ENCODE measurements at places on chromosomes 7 and 10.

DNA sequence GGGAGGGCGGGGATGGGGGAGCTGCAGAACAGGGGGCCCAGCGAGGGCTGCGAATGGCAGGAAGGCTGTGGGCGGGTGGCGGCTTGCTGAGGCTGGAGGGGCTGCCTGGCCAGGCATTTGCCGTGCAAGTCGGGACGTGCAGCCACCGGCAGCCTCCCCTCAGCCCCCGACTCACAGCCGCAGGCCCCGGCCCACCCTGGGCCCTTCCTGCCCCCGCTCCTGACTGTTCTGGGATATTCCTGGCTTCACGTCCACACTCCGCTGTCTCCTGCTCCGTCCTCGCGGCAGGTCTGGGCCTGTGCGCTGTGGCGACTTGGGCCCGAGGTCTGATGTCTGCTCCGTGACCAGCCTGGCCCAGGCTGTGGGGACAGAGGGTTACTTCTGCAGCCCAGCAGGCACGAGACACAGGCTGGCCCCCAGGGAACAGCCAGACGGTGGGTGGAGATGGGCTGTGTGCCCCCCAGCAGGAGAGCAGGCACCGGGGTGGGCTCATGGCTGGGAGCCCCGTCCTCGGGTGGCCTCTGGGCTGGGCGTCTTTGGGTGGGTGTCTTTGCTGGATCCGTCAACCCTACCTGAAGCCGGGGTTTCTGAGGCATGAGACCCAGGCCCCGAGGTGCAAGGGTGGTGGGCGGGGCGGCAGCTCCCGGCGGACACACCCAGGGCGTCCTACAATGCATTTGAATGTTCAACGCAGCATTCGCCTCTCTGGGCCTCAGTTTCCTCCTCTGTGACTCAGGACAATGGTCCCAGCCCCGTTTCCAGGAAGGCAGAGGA lies 86.5 kb downstream of the FOXL3 start:
- DNase-seq: no peak

- DNase-seq: no peak
Measured at GRCh38 chr7:18610331-18610948, 114.9 kb downstream of the HDAC9 start.

GRCh38 chr7:26200038-26200443 lies 505 bp downstream of the HNRNPA2B1 start:
- peak; percentile 70 for DNase-seq

DNA sequence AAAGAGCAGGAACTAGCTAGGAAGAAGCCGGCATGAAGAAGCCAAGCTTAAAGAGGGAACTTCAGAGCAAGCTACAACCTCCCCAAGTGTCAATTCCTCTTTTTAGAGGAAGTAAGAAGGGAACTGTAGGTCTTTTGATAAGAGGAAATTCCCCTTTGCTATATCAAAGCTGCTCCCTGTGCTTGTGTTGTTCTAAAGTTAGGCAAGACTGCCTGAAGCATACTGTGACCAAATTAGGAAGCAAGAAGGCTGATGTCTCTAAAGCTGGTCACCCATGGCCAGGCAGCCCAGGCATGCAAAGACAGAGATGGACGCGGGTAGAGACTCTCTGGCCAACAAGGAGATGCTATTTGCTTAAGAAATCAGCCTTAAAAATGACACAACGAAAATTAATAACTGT lies 87.9 kb downstream of the RNF216 start:
- DNase-seq: no peak

GRCh38 chr7:71886046-71886445 lies 526.1 kb downstream of the CALN1 start:
- no peak for DNase-seq

DNA sequence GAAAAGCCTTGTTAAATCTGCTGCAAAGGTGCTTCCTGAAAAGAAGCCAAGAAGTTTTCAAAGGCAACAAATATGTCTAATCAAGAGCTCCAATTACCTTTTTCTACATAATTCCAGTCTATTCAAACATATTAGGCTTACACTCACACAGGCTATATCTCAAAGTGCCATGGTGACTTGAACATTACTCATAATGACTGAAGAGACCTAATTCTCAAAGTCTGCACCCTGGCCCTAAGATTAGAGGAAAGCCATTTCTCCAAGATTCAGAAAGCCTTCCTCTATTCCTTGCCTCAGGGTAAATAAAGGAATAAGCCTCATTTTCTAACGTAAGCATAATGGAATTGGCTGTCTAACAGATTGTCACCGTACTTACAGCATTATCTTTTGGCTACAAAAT lies 78.3 kb upstream of the THSD7A start:
- DNase-seq: no peak

- no peak for DNase-seq
Measured at GRCh38 chr7:31084226-31084625, 32.1 kb downstream of the ADCYAP1R1 start.

GRCh38 chr7:130904792-130905191 lies 170.8 kb upstream of the KLF14 start:
- DNase-seq: no peak

- no peak for DNase-seq
Measured at GRCh38 chr7:36607721-36608095, 116.6 kb downstream of the AOAH start.

DNA sequence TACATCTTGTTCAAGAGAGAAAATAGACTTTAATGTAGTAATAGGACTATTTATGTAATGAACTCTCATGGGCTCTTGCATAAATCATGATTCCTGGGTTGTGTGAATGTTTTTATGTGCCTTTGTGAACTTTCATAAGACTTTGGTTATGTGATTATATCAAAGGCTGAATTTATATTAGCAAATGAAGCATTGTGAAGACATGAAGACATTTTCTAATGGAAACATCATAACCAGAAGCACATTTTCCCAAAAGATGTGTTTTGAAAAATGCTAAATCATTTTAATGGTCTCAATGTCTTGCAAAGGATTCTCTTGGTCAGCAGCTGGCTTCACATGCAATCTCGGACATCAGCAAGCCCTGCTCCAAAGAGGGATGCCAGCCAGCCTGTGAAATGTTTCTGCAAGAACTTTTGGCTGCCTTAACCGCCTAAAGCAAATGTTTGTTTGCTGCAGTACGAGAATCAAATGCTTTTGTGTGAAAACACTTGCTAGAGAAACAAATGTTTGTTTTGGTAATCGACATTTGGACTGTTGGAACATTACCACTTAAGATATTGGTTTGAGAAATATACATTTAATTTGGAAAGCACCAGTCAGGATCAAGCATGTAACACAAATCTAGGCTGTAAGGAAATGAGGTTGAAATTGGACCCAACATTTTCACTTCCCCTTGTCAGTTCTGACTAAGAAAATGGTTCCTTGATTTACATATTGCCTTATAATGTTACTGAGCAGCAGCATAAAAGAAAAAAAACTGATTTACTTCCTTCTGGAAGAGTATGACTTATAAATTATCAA lies 102.1 kb downstream of the RTKN2 start:
- no peak for DNase-seq

- DNase-seq: no peak
Measured at GRCh38 chr10:77398986-77399755, 238.4 kb downstream of the KCNMA1 start.

GRCh38 chr10:46290101-46290886 lies 3.5 kb downstream of the ANTXRL start:
- DNase-seq: no peak

GRCh38 chr10:49844775-49845595 lies 82.9 kb upstream of the OGDHL start:
- no peak for DNase-seq

- no peak for DNase-seq
Measured at GRCh38 chr7:75704928-75705327, 33.8 kb downstream of the HIP1 start.

DNA sequence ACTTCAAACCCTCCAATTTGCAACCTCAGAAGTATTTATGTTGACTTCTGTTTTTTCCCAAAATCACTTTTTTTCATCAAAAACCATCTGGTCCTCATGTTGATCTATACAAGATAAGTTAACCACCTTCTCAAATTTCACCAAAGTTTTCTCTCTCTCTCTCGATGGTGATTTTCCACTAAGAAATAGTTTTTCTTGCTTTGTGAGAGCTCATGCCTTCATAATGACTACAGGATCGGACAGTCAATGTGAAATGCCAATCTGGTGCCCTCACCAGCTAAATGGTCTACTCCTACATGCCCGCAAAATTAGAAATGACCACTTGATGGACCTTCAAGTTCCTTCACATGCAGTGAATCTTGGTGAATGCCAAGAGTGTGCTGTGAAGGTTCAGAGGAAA lies 40.4 kb downstream of the CNNM1 start:
- no peak for DNase-seq

DNA sequence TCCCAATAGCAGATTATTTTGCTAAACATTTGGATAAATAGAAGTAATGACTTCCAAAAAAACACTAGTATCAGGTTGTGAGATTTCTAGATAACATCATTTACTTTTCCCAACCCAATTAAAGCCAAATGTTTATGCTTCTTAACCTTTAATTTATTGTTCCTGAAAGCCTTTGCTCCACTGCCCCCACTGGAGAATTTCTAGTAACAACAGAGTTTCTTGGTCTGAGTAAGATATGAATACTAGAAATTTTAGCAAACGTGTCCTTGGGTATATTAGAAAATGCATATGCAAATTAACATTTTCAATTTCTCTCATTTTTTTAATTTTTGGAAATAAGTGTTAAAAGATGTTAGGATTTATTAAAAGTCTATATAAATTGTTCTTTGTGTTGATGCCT lies 958.0 kb upstream of the PHF14 start:
- DNase-seq: no peak

- no peak for DNase-seq
Measured at GRCh38 chr7:83413424-83413823, 235.5 kb downstream of the SEMA3E start.

- DNase-seq: no peak
Measured at GRCh38 chr10:119393421-119393820, 149.1 kb downstream of the RGS10 start.

- DNase-seq: no peak
Measured at GRCh38 chr10:46514899-46515298, 41.6 kb downstream of the GPRIN2 start.

GRCh38 chr10:79050896-79051555 lies 17.7 kb upstream of the ZMIZ1 start:
- no peak for DNase-seq

DNA sequence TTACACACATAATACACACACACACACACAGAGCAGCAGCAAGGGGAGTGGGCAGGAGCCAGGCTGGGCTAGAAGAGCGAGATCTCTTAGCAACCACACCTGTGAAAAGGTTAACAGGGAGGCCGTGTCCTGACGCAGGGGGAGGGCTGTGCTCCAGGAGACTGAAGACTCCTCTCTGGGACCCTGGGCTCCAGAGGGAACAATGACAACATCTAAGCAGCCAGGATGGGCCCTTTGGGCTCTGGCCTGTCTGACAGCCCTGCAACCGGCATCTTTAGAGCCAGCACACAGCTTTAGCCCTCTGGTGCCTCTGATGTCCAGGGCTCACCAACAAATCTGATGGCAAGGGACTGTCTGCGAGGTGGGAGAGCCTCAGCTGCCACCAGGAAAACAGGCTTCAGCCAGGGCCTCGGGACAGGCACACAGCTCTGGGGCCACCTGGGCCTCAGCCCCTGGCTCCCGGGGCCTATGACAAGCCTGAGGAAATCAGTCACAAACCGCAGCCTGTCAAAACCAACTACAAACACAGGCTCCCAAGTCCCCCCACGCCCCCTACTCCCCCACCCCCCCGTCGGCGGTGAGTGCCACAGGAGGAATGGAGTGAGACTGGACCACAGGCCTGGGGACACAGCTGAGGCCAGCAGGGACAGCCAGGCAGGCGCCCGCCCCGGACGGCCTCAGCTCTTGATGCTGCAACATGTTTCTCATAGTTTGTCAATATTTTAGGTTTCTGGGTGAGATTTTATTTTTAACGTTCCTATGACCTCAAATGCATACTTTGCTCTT lies 102.8 kb downstream of the TNS3 start:
- DNase-seq: no peak

- DNase-seq: no peak
Measured at GRCh38 chr10:13006037-13006436, 4.5 kb upstream of the CCDC3 start.

GRCh38 chr7:92244808-92245486 lies 767 bp downstream of the KRIT1 start:
- DNase-seq: no peak

- no peak for DNase-seq
Measured at GRCh38 chr7:120215654-120216053, 57.3 kb upstream of the KCND2 start.

- DNase-seq: no peak
Measured at GRCh38 chr7:92498557-92498956, 20.8 kb upstream of the ERVW-1 start.

GRCh38 chr7:129298268-129298893 lies 73.6 kb downstream of the AHCYL2 start:
- peak; percentile 27 for DNase-seq

DNA sequence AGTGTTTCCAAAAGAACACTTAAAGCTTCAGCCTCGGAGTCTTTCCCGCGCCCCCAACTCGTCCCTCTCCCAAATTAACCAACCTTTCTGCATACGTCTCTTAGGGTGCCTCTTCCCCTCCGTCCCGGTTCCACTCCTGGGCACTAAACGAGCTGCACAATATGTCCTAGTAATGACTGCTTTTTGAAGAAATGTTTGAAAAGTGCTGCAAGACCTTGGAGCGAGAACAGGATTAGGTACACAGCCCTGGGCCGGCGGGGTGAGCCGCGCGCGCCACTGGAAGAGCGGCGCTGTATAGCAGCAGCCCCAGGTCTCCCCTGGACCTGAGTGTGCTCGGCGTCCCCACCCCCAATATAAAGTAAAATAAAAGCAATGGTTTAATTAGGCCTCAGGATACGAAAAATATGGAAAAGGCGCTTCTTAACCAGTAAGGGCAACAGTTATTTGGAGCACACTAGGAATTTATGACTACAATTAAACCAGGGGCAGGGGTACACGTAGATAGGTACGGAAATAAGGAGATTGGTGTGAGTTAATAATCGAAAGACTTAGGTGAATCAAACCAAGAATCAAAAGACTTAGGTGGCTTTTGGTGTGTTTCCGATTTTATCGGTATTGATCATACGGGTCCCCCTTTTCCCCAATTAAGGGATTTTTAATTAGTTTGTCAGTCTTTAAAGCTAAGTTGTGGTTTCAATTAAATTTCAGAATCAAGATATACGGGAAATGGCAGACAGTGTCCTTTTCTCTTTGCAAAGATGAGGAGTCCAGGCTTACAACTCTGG lies 1.9 kb downstream of the TET1 start:
- DNase-seq: no peak

- DNase-seq: no peak
Measured at GRCh38 chr7:18208921-18209320, 181.3 kb upstream of the PRPS1L1 start.

GRCh38 chr7:19442016-19442785 lies 266.6 kb downstream of the POLR1F start:
- no peak for DNase-seq

DNA sequence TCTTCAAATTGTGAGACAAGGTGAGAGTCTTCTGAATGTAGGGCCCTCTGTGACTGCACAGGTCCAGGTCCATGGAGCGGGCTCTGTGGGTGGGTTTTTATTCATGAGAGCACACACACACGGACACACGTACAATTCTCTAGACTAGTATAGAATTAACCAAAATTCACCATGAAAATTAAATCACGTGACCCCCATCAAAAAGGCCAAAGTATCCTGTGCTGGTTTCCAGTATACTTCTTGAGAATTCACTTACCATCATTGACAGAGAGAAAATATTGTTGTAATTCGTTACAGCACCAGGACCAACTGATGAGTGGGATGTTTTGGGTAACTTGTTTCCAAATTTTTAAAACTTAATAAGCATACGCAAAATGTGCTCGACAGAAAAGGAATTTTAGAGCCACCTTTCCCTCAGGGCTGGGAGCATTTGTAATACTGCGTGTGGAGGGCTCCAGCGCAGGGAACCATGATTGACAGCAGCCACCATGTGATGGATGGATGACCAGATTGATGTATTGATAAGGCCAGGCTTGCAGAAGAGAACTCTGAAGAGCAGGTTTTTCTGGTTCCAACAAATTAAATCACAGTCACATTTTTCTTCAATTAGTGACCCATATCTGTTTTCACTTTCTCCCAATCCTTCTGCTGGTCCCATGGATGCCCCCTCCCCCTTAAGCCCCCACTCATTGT lies 14.9 kb upstream of the DNTT start:
- no peak for DNase-seq

Data from effector CD4-positive, alpha-beta T cell (primary cell).